ENCODE measurements at places on chromosomes 12 and 14. TPM values are rescaled to one million over a fixed set of nuclear protein-coding genes. Genes with fewer than 3 reads are reported as not detected.

The PTPRB gene
- total RNA-seq, result 0.77 TPM

The SDSL gene
- total RNA-seq, result 25.9 TPM

The OR9K2 gene
- total RNA-seq, result not detected

The CISTR gene
- not detected for total RNA-seq

The FITM1 gene
- not detected for total RNA-seq

The DAO gene
- not detected for total RNA-seq

The PLEKHH1 gene
- total RNA-seq, result 2.7 TPM
